NCI-H2171 treated with DMSO at 0.1 percent for 48 hours (cell line): ENCODE measurements at places on chromosomes 3 and 15.

- DNase-seq, result no peak
Observed at GRCh38 chr3:13850161-13850945, 29.5 kb downstream of the WNT7A start.

DNA sequence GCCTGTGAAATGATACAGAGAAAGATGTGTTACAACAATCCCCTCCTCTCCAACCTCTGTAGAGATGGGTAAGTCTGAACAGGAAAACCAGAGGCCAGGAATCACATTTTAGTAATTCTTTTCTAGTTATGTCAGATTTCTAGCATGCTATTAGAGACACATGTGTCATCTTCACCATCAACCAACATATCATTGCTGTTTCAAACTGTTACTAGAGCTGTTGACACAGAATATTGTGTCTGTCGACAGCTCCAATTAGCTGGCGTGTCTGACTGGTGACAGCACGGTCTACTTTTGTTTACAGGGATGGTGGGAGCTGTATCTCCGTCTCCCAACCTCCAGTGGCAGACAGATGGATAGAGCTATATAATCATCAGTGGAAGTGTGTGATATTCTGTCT, 393.2 kb downstream of the SOX2 start:
- DNase-seq, result peak; percentile 2

- no peak for DNase-seq
Observed at GRCh38 chr3:123481071-123481470, 32.2 kb upstream of the ADCY5 start.

DNA sequence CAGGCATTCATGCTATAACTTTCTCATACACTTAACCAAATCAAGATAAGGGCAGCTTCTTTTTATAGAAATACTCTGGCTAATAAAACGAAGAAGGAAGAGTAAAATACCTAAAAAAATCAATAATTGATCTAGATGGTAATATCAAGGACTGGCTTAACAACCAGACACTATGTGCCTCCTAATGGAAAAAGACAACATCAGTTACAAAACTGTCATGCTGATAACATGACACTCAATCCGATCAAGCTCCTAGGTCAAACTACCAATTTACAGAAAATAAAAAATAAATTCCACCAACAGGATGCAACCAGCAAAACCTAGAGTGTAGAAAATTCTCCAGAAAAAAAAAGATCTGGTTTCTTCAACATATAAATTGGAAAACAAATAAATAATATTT, 634.6 kb downstream of the IGSF11 start:
- DNase-seq, result no peak

DNA sequence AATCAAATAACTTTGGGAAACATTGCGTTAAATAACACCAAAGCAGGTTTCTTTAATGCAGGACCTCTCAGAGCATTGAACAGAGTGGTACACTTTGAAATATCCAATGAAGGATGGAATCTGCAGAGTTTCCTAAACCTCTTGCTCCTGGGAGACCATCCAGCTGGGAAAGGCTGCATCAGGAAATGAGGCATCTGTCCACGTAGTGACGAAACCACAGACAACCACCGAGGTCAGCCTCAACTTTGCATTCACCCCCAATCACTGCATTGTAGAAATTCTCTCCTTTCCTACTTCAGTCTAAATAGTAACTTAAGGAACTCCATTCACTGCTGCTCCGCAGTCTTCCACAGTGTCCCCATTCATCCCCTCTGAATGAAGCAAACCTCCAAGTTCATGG, 41.5 kb upstream of the CDV3 start:
- no peak for DNase-seq

- no peak for DNase-seq
Observed at GRCh38 chr3:87895983-87896382, 162.8 kb downstream of the CGGBP1 start.

DNA sequence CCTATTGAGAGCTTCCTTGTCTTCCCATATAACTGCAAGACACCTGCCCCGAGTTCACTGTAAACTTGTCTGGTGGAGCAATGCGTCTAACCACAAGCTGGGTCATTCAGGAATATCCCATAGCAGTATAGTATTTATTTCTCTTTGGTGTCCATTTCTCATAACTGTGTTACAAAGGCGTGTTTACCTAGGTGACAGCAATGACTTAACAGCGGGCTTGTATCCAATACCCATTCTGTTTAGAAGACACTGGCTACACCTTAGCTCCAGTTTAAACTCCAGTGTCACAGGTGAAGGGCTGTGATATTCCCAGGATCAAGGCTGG, 24.3 kb downstream of the ATP10A start:
- DNase-seq, result no peak

- DNase-seq, result no peak
Observed at GRCh38 chr3:50161320-50161719, 6.2 kb downstream of the SEMA3F start.

DNA sequence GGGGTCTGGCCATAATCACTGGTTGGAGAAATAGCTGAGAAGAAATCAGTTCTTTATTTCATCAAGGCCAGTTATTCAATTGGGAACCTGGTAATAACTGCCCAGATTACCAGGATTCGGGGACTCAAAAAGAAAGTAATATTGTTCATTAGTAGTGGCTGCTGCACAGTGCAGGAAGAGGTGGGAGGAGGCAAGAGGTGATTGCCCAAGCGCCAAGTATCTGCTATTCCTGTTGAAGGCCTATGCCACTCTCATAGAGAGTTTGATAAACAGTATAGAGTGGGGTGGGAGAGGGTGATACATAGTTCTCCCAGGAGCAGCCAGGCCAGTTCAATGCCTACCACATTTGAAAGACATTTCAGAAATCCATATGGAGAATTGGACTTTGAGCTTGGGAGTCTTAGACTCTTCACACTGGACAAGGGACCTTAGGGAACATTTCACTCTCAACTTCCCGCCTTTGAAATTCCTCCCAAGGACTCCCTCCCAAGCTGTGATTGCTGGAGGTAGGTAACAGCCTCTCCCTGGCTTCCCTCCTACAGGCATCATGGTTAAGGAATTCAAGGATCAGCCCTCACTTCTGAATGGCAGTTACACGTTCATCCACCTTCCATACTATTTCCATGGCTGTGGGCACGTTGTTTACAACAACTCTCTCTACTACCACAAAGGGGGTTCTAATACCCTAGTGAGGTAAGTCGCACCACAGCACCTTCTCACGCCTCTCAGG, 59.8 kb downstream of the GLDN start:
- DNase-seq, result no peak

GRCh38 chr3:106114220-106114619, 245.4 kb upstream of the CBLB start:
- no peak for DNase-seq

DNA sequence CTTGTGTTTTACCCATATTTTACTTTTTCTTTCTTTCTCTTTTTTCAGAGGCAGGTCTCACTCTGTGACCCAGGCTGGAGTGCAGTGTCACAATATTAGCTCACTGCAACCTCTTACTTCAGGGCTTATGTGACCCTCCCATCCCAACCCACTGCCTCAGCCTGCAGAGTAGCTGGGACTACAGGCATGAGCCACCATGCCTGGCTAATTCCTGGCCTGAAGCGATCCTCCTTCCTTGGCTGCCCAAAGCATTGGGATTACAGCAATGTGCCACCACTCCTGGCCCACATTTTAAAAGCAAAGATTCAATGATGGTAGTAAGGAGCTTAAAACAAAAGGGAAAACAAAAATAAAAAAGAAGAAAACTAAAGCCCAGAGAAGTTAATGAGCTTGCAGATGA, 11.1 kb upstream of the CDV3 start:
- DNase-seq, result no peak

GRCh38 chr15:68719672-68720071, 101.0 kb downstream of the ANP32A start:
- no peak for DNase-seq

DNA sequence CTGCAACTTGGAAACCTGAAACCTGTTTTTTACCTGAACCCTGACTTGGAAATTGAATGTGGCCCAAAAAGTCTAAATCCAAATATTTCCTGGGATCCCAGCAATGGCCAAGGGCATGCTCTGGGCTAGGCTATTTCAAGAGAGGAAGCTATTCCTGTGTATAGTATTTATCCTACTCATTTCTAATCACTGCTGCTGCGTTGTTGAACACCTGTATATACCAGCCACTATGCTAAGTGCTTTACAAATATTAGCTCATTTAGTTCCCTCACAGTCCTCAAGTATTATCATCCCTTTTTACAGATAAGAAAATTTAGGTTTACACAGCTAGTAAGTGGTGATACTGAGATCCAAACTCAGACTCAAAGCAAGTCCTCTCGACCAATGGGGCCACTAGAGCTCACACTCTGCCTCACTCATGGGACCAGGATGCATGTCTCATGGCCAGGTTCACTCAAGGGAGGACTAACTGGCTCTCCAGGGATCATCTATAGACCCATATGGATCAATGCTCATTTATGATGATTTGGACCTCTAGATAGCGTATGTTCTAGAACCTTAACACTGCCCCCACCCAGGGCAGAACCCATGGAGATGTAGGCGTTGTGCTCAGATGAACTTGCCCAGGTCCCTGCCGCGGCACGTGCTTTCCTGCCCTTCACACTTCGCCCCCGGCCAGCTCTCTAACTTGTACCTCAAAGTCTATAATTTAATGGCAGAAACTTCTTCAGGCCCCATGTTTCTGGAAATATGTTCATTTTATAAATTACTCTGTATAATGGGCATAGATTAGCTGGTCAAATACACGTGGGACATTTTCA, 2.6 kb upstream of the CCR4 start:
- no peak for DNase-seq

GRCh38 chr15:69478259-69478781, 25.7 kb downstream of the RPLP1 start:
- peak; percentile 87 for DNase-seq

- no peak for DNase-seq
Observed at GRCh38 chr15:36251450-36251849, 328.0 kb upstream of the CDIN1 start.

- no peak for DNase-seq
Observed at GRCh38 chr15:54520616-54521015, 542.4 kb downstream of the UNC13C start.

GRCh38 chr15:34370129-34370528, 3.1 kb upstream of the LPCAT4 start:
- no peak for DNase-seq

- DNase-seq, result peak; percentile 2
Observed at GRCh38 chr3:20066850-20067617, 26.8 kb downstream of the KAT2B start.

- DNase-seq, result no peak
Observed at GRCh38 chr3:12253516-12254343, 35.1 kb upstream of the PPARG start.

GRCh38 chr3:193701953-193702635, 109.1 kb downstream of the OPA1 start:
- DNase-seq, result no peak

DNA sequence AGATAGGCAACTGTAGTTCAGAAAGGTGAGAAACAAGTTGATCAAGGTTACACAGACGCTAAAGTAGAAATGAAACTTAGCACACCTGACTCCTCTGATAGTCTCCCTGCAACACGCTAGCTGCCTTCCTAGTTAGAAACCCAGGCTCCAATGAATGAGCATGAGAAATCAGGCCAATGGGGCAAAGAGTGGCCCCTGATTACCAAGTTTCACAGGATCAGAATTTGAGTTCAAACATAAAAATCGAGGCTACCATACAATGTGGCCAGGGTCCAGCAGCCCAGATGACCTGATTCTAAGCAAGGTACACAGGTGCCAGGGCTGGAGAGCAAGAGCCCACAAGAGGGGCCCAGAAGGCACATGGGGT, 7.7 kb downstream of the PLD1 start:
- no peak for DNase-seq

GRCh38 chr15:63718590-63719035, 115.1 kb downstream of the HERC1 start:
- DNase-seq, result no peak

- DNase-seq, result no peak
Observed at GRCh38 chr15:73777741-73778140, 24.6 kb upstream of the INSYN1 start.

DNA sequence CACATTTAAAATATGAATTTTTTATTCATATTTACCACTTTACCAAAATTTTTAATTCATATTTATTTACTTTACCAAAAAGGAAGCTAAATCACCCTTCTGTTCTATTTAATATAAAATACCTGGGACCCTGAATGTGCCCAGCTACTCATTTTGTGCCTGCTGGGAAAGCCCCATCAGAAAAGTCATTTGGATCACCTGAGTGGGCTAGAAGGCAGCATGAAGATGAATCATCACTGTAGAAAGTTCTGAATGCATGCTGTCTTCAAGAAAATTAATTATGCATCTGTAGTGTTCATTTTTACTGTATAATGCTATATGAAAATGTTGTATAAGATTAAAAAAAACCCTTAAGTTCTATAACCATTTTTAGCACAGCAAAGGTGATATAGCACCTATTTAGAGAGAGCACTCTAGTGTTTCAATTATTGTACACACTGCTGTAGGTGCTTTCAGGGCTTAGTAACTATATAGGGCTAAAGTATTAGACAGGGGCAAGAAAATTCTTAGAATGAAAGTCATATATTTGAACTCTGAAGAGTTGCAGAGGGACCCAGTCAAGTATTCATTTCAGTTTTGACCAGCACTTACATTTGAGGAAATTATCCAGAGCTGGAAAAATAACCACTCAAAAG, 175.1 kb downstream of the NFKBIZ start:
- no peak for DNase-seq

DNA sequence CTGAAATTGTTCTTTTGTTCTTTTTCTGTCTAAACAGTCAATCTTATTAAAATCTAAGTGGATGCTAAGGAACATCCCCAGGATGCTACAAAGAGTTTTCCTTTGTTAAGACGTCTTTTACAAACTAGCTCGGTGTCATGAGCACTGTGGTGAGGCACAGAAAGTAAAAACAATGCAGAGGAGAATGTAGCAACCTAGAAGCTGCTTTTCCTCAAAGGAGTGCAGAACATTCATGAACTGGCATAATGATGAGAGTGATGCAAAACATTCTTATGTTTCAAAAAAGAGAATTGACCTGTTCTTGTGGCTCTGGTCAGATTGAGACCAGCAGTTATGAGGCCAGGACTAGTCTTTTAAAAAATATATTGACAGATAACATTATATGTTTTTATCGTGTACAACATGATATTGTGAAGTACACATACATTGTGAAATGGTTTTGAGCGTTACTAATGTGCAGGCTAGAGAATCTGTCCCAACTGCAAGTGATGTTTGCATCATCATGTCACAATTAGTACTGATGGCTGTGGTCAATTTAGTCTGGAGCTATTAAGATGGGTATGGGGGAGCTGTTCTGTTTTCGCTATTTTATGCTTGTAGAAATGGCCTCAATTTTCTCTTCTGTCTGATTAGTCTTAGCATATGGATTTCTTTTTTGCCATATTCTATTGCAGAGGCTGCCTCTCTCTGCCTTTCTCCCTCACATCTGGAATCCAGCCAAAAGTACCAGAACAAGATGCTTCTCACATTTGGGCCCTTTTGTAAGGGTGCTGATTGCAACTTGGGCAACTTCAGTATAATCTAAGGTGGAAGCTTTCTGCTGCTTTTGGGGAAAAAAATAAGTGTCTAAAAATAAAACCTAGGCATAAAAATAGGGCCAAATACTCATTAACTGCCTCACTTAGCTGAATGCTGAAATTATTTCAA, 50.2 kb downstream of the HHLA2 start:
- DNase-seq, result peak; percentile 35

DNA sequence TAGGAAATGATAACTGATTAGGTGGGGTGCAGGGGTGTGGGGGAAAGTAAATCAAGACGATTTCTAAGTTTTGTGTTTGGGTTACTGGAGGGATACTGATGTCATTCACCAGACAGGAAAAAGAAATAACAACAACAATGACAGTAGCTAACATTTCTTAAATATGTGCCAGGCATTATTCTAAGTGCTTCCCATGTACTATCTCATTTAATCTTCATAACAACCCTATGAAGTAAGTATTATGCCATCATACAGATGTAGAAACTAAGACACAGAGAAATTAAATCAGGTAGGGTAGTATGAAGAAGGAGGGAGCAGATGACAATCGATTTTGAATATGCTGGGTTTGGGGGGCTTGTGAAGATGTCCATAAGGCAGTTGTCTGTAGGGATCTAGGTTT, 13.3 kb downstream of the MYO5A start:
- DNase-seq, result no peak
